ENCODE measurements at places on chromosomes 3 and 15. TPM values are rescaled to one million over a fixed set of nuclear protein-coding genes. Genes with fewer than 3 reads are reported as not detected.

DNA sequence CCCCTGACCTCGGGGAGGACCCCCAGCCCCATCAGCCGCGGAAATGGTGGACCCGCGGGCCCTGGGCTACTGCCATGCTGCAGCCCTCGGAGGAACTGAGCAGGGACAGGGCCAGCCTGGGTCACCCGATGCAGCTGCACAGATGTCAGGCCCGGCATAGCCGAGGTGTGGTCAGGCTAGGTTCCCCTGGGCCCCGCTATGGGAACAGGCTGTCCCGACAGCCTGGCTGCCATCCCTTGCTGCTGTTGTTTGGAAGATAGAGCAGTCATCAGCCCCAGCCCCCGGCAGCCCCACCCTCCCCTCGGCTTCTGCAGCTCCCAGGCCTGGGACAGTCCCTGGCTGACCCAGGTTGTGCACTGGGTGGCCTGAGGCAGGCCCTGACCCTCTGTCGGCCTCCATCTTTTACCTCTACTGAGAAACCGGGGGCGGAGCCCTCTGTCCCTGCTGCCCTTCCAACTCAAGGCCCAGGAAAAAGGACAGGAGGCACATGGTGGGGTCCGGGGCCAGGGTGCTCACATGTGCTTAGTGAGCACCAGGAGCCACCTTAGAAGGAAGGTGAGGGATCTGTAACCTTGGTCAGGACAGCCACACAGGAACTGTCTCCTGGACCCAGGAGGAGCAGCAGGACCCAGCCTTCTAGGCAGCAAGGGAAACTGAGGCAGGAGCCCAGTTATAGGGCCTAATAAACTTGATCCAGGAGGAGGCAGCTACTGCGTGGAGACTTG is 31.5 kb upstream of the FBLN2 start:
- DNase-seq, result no peak

The CEMIP gene
- 4.5 TPM for polyA plus RNA-seq

GRCh38 chr15:28114721-28115622 is 15.9 kb upstream of the OCA2 start:
- DNase-seq, result no peak

DNA sequence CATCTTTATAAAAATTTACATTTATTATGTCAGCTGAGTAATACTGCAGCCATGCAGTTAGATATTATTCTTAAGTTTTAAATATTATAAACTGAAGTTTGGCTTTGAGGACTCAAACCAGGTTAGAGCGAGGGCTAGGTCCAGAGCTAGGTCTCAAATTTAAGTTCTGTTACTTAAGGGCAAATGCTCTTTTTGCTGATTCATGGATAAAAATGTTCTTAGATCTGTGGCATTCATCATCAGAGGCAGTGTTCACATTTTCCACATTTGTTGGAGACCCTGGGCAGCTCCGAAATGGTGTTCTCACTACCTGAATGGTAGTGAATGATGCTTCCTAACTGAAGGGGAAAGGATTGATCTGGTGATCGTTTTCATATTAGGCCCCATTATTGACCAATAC is 121.4 kb upstream of the MB21D2 start:
- no peak for DNase-seq

DNA sequence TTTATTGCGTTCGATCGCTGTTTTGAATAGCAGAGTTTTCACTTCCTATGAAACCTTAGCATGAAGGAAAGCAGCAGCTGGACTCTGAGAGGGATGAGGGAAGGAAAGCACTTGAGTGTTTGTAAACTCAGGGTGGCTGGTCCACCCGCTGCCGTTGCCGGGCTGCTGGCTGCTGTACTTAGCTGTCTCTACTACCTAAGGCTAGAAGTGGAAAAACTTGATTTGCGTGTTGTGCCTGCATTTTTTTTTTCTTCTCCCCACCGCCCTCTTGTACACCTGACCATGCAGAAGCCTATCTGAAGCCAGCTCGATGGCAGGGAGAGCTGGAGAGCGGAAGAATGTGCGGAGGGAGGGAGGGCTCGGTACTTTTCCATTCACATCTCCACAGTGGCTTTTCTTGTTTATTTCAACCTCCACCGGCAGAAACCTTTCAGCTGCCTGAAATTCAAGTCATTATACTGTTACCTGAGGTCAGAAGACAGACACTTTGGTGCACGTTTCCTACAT is 4.8 kb upstream of the BCL6 start:
- no peak for DNase-seq

The RPN1 gene
- 281 TPM for polyA plus RNA-seq

DNA sequence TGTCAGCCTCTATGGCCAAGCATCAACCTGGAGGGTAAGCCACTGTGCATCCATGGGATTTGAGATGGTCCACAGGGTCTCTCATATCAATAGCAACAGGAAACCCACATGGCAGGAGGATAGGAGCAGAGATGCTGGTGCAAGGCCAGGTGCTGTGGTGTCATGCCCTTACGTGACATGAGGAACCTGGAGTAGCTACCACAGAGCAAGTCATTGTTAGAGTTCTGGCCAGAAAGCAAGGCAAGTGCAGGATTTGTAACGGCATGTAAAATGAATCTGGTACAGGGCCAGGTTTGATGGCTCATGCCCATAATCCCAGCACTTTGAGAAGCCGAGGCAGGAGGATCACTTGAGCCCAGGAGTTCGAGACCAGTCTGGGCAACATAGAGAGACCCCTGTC is 14.8 kb upstream of the ZNF774 start:
- DNase-seq, result no peak

- peak; percentile 13 for DNase-seq
These were observed 22.0 kb downstream of the RAB27A start for GRCh38 chr15:55267401-55268175.

DNA sequence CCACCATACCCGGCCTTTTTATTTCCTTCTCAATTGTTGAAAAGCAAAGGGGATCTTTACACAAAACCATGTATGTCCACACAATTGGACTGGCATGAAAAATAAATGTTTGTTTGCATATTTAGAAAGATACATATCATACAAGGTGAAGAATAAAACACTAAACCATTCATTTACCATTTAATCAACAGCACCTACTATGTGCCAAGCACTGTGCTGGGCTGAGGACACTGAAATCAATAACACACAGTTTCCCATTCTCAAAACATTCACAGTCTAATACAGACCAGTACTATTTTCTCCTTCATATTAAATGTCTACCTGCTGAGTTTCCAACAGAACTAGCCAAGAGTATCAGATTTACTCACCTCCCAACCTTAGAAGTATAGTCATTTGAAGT is 84.7 kb downstream of the IGF2BP2 start:
- no peak for DNase-seq

The KBTBD13 gene
- not detected for polyA plus RNA-seq

DNA sequence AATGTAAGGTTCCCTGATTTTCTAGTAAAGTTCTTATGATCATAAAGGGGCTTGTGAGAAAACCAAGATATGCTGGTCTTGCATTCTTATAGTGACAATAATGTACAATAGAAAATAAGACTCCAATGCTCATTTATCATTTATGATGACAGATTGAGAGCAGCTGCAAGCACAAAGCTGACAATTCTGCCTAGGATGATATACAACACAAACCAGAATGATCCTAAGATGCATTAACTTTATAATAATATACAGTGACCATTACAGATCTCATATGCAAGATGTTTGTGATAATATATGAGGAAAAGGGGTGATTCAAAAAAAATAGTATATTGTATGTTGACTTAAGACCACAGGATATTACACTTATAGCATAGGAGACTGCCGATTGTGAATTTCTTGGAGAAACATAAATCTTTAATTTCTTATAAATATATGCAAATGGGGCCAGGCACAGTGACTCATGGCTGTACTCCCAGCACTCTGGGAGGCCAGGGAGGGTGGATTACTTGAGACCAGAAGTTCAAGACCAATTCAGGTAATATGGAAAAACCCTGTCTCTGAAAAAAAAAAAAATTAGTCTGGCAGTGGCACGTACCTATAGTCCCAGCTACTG is 387.0 kb downstream of the ZBBX start:
- DNase-seq, result peak; percentile 15

DNA sequence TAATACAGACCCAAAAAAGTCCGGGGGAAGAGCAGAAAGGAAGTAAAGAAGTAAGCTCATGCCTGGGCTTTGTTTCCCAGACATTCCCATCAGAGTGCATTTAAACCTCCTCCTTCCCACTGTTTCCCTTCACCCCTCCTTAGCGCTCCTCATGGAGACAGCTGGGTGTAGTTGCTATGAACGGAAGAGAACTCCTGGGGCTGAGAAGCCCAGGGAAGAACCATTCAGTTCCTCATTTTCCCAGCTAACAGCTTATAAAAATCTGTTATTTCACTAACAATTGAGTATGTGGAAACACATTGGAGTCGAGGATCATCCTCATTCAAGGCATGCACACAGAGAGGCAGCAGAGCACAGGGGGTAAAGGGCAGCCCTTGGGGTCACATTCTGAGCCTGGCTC is 299.3 kb downstream of the SHQ1 start:
- no peak for DNase-seq

DNA sequence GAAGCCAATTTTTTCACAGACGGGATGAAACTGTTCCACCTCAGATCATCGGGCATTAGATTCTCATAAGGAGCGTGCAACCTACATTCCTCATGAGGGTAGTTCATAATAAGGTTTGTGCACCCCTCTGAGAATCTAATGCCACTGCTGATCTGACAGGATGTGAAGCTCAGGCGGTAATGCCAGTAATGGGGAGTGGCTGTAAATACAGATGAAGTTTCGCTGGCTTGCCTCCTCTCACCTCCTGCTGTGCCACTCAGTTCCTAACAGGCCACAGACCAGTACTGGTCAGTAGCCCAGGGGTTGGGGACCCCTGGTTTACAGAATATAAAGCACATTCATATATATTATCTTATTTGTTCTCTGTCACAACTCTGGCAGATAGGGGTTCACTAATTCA is 2.1 kb upstream of the LIMD1 start:
- no peak for DNase-seq

The HCLS1 gene
- 7.0 TPM for polyA plus RNA-seq

DNA sequence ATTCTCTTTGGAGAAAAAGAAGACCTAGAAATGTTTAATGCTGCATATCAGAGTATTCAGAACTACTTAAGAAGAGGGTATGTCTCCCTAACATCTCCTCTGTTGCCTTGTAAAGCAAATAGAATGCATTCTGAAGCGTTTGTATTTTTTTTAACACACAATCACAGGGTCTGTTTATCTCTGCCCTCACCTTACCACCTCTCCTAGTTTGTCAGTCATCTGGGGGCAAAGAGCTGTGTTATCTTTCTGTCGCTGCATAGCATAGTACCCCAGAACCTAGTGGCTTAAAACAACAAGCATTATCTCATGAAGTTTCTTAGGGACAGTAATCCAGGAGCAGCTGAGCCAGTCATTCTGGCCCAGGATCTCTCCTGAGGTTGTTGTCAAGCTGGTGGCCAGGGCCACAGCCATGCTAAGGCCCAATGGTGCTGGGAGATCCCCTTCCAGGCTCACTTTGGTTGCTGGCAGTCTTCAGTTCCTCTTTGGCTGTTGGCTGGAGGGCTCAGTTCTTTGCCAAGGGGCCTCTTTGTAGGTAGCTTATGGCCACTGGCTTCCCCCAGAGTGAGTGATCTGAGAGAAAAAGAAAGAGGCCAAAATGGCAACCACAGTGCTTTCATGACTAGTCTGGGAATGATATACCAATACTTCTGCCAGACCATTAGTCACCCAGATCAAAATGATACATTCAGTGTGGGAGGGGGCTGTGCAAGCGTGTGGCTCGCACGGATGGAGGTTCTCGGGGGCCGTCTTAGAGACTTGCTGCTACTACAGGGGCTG is 17.8 kb downstream of the EDEM1 start:
- no peak for DNase-seq

DNA sequence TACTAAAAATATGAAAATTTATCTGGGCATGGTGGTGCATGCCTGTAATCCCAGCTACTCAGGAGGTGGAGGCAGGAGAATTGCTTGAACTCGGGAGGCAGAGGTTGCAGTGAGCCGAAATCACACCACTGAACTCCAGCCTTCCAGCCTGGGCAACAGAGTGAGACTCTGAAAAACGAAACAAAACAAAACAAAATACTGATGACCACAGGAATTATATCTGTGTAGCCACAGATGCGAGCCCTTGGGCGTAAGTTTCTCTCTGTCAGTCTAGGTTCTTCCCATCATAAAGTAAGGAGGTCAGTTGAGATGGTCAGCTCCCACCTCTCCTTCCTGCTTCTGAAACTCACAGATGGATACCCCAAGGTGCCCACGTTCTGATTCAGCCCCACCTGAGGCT is 37.7 kb upstream of the CFAP161 start:
- DNase-seq, result no peak

- DNase-seq, result no peak
These were observed 183.5 kb upstream of the EOMES start for GRCh38 chr3:27905625-27906024.

DNA sequence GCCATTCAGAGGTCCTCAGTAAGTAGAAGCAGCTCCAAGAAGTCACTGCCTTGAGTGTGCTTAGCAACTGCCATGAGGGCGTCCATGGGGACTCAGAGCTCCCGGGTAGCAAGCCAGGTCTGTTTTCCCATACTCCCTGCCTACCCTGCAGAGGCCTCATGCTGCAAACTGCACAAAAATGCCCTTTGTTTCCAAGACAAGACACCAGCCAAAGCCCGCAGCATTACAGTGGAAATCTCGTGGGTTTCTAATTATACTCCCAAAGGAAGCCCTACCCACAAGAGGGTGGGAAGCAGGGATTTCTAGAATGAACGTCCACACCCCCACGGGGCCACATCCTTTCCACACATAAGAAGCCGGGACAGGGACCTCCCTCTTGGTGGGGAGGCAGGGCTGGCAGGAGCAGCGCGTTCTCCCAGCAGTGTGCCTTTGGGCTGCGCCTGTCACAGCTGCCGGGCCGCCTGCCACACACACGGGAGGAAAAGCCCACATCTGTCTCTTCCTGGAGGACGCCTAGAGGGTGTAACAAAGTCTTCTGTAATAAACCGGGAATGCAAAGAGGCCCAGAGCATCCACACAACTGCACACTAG is 31.1 kb downstream of the FAM174B start:
- peak; percentile 19 for DNase-seq

The CHST13 gene
- 0.48 TPM for polyA plus RNA-seq

GRCh38 chr3:62718515-62719320 is 156.5 kb downstream of the CADPS start:
- DNase-seq, result no peak

GRCh38 chr3:128760881-128761280 is 34.9 kb downstream of the RAB7A start:
- no peak for DNase-seq

The PDIA5 gene
- polyA plus RNA-seq, result 12.3 TPM

The OGG1 gene
- 23.0 TPM for polyA plus RNA-seq

DNA sequence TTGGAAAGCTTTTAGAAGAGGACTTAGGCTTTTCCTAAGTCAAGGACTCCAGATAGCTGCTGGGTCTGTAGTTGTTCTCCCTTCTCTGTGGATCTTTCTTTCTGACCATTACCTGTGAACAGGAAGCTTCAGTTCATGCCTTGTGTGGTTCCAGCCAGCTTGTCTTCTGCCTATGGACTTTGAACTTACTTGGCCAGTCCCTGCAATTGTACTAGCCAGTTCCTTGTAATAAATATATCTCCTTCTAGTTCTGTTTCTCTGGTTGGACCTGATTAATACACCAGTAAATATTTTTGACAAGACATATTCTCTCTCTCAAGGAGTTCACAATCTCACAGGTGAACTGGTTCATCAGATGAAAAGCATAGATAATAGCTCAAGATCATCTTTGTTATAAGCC is 341.3 kb upstream of the DPPA4 start:
- no peak for DNase-seq

The SMCO1 gene
- not detected for polyA plus RNA-seq

The FETUB gene
- polyA plus RNA-seq, result not detected

- no peak for DNase-seq
These were observed 75.8 kb upstream of the GATA2 start for GRCh38 chr3:128568602-128569490.

GRCh38 chr15:58931987-58932588 is 1.4 kb downstream of the SLTM start:
- no peak for DNase-seq

GRCh38 chr3:125289429-125289981 is 77.0 kb upstream of the SLC12A8 start:
- DNase-seq, result no peak

- peak; percentile 96 for DNase-seq
These were observed 49.6 kb upstream of the ST8SIA2 start for GRCh38 chr15:92343924-92344643.

Measured in brain (organoid and tissue), 16 donors.